ENCODE measurements at places on chromosomes 2 and 18.

- DNase-seq: no peak
Observed at GRCh38 chr18:12231986-12232385, 22.2 kb upstream of the CIDEA start.

- DNase-seq: no peak
Observed at GRCh38 chr2:109216332-109216731, 87.3 kb downstream of the SH3RF3 start.

GRCh38 chr2:30981096-30981495 is 157.1 kb downstream of the GALNT14 start:
- DNase-seq: no peak

DNA sequence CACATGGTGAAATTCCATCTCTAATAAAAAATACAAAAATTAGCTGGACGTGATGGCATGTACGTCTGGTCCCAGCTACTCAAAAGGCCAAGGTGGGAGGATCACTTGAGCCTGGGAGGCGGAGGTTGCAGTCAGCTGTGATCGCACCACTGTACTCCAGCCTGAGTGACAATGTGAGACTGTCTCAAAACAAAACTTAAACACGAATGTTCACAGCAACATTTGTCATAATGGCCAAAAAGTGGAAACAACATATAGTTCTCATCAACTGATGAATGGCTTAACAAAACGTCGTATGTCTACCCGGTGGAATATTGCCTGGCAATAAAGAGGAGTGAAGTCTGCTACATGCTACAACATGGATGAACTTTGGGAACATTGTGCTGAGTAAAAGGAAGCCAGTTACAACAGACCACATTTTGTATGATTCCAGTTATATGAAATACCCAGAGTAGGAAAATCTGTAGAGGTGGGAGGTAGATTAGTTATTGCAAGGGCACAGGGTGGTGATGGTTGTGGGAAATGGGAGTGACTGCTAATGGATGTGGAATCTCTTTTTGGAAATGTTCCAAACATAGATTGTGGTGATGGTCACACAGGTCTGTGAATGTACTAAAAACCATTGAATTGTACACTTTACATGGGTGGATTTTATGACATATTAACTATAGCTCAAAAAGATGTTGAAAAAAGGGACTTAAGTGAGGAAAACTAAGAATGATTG is 478.2 kb downstream of the PTPRM start:
- no peak for DNase-seq

DNA sequence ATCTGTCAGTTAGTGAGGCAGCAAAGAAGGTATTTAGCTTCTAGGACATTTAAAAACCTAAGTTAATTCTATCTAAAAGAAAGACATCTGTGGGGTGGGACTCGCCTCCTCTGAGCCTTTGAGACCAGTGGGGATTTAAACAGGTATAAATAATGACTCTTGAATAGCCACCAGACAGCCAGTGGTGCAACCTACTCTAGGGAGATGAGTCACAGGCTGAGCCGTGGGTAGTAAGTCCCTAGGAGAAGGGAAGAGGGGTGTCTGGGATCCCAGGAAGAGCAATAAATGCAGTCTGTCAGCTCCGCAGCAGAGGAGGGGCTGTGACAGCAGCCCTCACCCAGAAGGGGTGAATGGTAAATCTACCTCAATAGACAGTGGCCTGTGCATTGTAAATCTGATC is 43.1 kb upstream of the GALNT3 start:
- no peak for DNase-seq

- no peak for DNase-seq
Observed at GRCh38 chr18:75317703-75318102, 107.1 kb downstream of the TSHZ1 start.

- no peak for DNase-seq
Observed at GRCh38 chr2:219426534-219427136, 8.0 kb upstream of the SPEG start.

DNA sequence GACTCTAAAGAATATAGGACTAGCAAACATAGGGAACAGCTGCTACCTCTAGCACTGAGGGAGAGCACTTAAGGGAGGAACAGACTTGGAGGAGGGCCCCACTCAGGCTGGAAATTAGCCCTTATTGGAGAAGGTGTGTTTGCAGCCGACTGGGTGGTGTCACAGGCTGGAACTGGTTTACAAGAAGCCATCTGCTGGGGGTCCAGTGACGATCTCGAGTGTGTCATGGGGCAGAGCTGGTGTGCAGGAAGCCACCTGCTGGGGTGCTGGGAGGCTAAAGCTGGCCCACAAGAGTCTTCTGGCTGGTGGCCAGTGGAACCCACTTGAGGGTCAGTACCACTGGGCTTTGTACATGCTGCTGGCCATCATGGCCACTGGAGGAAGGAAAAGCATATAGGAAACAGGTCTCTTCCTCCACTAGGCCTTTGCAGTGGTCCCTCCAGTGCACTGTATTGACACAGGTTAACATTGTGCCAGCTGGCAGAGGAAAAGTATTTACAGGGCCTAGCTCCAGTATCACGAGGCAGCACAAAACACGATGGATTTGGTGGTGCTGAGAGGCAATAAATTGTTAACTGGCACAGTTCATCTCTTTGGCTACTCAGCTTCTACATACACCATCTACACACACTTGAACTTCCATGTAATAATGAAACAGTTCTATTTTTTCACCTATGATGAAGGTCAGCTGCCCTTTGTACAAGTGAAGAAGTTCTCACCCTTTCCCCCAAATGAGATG is 43.6 kb downstream of the MAP3K20 start:
- no peak for DNase-seq

- DNase-seq: no peak
Observed at GRCh38 chr18:55302167-55302833, 285.7 kb downstream of the TCF4 start.

DNA sequence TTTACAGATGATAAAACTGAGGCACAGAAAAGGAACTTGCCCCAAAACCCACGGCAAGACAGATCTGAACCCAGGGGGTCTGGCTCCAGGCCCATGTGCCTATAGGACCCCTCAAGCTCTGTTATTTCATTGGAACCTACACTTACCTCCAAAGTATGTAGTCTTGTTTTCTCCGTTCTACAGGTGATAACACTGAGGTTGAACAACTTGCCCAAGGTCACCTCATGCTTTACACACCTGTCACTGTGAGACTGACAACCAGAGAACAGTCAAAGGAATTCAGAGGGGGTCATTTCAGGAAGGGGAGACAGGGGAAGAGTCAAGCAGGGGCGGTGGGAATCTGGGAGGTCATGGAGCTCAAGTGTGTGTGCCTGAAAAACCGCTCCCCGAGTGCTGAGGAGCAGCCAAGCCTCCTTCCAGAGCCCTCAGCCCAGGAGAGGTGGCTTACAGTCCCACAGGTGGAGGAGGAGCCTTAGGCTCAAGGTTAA is 47.7 kb downstream of the SERTAD2 start:
- DNase-seq: no peak

Measured in erythroblast (primary cell).